Forelimb muscle (tissue), 1 donor: ENCODE measurements at places on chromosomes 6 and 20.
A peak's percentile ranks its signal among the peaks of the same experiment; 100 is the strongest.

- DNase-seq: no peak
Measured at GRCh38 chr6:164554226-164554625, 755.2 kb downstream of the C6orf118 start.

DNA sequence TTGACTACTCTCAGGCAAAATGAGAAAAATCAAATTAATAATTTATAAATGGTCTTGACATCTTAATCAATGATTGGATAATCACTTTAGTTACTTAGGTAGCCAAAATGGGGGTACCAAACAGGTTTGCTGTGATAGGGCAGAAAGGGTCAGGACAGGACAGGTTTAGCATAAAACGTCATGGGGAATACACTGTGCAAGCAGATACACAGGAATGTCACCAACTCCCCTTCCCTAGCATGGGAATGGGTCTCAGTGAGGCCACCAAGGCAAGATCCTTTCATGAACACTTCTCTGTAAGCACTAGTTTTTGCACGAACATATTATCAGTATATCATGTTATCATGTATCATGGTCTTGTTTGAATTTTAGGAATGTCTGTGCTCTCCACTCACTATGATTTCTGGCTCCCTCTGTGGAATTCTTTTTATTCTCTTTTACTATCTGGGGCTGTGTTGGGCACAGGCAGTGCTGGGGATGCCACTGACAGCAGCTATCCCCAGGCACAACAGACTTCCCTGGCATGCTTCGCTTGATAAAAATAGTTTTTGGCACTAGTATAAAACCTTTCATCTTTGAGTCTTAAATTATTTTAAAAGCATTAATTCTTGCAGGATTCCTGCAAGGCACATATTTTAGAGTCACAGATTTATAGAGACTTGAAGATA lies 18.3 kb downstream of the PTCHD4 start:
- no peak for DNase-seq

GRCh38 chr20:38095017-38095686 lies 61.6 kb downstream of the RPRD1B start:
- DNase-seq: no peak

DNA sequence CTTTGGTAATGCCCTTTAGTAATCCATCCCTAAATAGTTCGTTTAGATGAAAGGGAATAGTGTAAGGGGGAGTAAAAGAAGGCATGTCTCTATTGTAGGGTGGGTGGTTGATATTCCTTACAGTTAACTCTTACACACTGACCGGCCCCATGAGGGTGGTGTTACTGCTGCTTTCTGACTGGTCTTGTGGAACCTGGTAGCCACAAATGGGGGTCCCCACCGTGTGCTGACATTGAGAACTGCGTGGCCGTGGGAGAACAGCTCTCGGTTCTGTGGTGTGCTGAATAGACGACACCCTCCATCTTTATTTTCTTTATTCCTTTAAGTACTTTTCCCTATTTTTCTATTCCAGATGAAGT lies 19.3 kb downstream of the MRAP2 start:
- DNase-seq: no peak

DNA sequence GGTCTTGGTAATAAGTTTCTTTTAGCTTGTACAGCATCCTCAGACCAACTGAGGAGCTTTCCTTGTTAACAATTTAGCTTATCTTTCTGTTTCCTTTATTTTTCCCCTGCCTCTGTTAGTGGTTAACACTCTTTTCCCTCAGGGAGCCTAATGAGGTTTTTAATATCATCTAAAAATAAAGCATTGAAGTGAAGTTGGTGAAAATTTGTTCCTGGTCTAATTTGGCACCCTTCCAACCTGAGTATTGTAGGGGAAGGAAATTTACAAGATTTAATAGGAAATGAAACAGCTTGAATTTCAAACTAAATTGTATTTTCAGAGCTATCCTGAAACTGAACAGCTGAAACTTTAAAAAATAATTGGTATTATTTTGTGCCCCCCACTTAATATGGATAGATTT lies 28.1 kb upstream of the VAPB start:
- no peak for DNase-seq

DNA sequence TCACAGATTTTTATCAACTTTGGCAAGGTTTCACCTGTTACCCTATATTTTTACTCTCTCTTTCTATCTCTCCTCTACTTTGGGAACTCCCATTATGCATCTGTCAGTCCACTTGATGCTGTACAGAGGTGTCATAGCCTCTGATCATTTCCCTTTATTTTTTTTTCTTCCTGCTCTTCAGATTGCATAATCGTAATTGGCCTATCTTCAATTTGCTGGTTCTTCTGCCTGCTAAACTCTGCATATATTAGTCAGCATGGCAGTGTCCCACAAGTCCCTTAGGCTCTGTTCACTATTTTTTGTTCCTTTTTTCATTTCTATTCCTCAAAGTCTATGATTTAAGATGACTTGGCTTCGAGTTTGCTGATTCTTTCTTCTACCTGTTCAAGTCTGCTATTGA lies 44.7 kb upstream of the MICB start:
- DNase-seq: no peak

- DNase-seq: no peak
Measured at GRCh38 chr6:15362274-15363160, 116.6 kb downstream of the JARID2 start.

GRCh38 chr6:44737829-44738528 lies 350.5 kb downstream of the CDC5L start:
- DNase-seq: no peak

DNA sequence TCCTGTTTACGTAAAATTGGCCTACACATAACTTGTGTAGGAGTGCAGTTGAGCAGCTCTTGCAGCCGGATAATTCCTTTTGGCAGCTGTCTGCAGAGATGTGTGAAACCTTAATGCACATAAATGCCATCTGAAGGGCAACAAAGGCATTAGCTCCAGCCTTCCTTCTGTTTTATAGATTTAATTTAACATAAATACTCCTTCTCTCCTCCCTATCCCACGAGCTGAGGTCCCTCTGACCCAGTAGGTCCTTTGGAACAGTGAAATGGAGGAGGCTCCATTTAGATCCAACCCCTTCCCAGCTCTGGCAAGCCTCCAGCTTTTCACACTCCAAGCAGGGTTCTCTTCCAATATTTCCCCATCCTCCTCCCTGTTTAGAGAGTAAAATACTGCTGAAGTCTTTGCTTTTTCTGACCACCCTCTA lies 6.5 kb downstream of the PLEKHG1 start:
- peak; percentile 71 for DNase-seq

DNA sequence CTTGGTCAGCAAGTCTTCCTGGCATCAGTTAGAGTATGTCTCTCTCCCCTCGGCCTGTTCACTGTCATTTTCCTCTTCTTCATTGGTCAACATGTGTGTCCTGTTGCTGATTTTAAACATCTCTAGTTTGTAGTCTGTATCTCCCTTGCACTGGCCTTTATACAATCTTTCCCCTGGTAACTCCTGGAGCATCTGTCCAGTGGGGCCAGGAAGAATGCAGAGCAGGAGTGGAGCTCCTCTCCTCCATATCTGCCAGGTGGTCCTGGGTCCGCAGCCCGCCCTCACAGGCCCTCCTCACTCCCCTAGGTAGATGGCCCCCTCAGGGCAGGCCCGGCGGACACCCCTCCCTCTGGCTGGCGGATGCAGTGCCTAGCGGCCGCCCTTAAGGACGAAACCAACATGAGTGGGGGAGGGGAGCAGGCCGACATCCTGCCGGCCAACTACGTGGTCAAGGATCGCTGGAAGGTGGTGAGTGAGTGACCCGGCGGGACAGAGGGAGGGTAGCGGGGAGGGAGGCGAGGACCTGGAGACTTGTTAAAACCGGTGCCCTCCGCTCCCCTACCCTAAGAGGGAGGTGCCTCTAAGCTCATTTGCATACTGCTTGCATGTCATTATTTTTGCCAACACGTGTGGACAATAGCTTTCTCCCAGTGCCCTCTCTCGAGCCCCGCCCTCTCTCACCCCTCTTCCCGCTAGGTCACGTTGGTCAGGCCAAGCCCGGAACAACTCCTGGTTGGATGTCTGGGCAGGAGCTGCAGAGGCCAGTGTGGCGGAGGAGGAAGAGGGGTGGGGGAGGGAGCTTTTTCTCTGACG lies 3.2 kb downstream of the TTBK1 start:
- DNase-seq: no peak

- DNase-seq: no peak
Measured at GRCh38 chr6:141677598-141678211, 455.0 kb upstream of the GJE1 start.

GRCh38 chr20:35225319-35226125 lies 968 bp upstream of the MMP24 start:
- no peak for DNase-seq

DNA sequence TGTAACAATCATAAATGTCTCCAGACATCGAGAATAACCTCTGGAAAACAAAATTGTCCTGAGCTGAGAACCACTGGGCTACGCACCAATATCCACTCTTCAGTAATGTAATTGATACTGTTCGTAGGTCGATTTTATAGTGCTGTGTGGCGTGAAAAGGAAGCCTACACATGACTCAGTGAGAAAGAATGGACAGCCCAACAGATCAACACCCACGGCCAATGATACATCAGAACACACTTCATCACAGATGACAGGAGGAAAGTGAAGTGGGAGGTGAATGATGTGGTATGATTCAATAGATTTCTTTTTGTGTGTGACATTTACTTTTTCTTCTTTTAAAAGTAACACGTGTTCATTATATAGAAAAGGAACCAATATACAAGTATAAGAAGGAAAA lies 93.5 kb downstream of the RPS12 start:
- DNase-seq: no peak

DNA sequence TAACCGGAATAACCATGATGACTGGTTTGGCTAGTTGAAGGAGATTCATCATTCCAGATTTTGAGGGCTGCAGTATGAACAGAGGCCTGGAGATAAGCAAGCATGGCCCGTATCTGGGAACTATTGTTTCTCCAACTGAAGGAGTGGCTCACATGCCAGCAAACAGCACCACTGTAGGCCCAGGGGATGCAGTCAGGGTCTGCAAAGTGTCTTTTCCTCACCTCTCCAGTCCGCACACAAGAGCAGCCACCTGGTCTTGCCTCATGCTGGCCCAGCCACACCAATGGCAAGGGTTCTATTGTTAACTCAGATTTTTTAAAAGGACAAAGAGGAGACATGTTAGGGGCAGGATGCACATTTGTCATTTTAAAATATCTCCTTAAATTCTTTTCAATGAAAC lies 55.1 kb downstream of the KIZ start:
- no peak for DNase-seq

- no peak for DNase-seq
Measured at GRCh38 chr20:10629946-10630650, 43.7 kb downstream of the JAG1 start.
